Chondrocyte (in vitro differentiated cells): ENCODE measurements at places on chromosomes 7 and 10. TPM values are rescaled to one million over a fixed set of nuclear protein-coding genes. Genes with fewer than 3 reads are reported as not detected.

The SLC39A12 gene
- not detected in 3 replicates for total RNA-seq

The HTR5A gene
- not detected in 3 replicates for total RNA-seq

The ARHGEF35 gene
- total RNA-seq: 0.75 to 2.7 TPM (median 2.0 TPM) in 3 replicates

The C10orf143 gene
- 2.5 to 6.2 TPM (median 2.6 TPM) in 3 replicates for total RNA-seq

The ZSCAN25 gene
- total RNA-seq: 10.4 to 19.9 TPM (median 14.1 TPM) in 3 replicates

The FAM170B gene
- total RNA-seq: not detected in 3 replicates

The TSPAN14 gene
- 23.0 to 57.4 TPM (median 53.8 TPM) in 3 replicates for total RNA-seq

The CD36 gene
- 0.39 to 0.95 TPM (median 0.72 TPM) in 3 replicates for total RNA-seq

The CCDC172 gene
- not detected in 3 replicates for total RNA-seq

The WNT8B gene
- total RNA-seq: not detected in 3 replicates

The NME8 gene
- total RNA-seq: not detected in 3 replicates

The SERPINE1 gene
- total RNA-seq: 794 to 1,203 TPM (median 1,180 TPM) in 3 replicates

The SLC26A3 gene
- total RNA-seq: not detected in 3 replicates

The LMOD2 gene
- total RNA-seq: not detected in 3 replicates

The ZP3 gene
- not detected in 3 replicates for total RNA-seq

The HOXA13 gene
- total RNA-seq: not detected in 3 replicates

The ARHGEF5 gene
- total RNA-seq: 2.6 to 7.3 TPM (median 7.2 TPM) in 3 replicates

The GRID1 gene
- total RNA-seq: 0.60 to 2.2 TPM (median 0.62 TPM) in 3 replicates

The FGL2 gene
- 0.19 TPM in 1 of 3 replicates, not detected in the others for total RNA-seq

The PRR15 gene
- 2.5 to 6.3 TPM (median 2.7 TPM) in 3 replicates for total RNA-seq

The OR2A7 gene
- 0.68 to 1.00 TPM (median 0.92 TPM) in 3 replicates for total RNA-seq

The C10orf53 gene
- total RNA-seq: not detected in 3 replicates

The TLX1 gene
- not detected in 3 replicates for total RNA-seq

The SAP25 gene
- total RNA-seq: 0.70 to 1.1 TPM in 2 of 3 replicates, not detected in the other

The SEM1 gene
- 33.3 to 58.8 TPM (median 35.9 TPM) in 3 replicates for total RNA-seq

The CDHR3 gene
- total RNA-seq: 0.89 to 1.9 TPM (median 1.0 TPM) in 3 replicates

The MINPP1 gene
- 18.9 to 26.9 TPM (median 19.2 TPM) in 3 replicates for total RNA-seq

The PRKAR2B gene
- 0.69 to 2.0 TPM (median 0.87 TPM) in 3 replicates for total RNA-seq

The MEIG1 gene
- total RNA-seq: not detected in 3 replicates

The SRRM3 gene
- 1.4 to 2.6 TPM (median 1.7 TPM) in 3 replicates for total RNA-seq

The ABHD11 gene
- total RNA-seq: 11.2 to 15.3 TPM (median 15.0 TPM) in 3 replicates

The NPFFR1 gene
- total RNA-seq: not detected in 3 replicates

The ZNF511 gene
- 25.6 to 33.0 TPM (median 32.7 TPM) in 3 replicates for total RNA-seq

The CPVL gene
- 4.9 to 5.9 TPM (median 5.0 TPM) in 3 replicates for total RNA-seq
